ENCODE measurements at places on chromosomes 6 and 20.

DNA sequence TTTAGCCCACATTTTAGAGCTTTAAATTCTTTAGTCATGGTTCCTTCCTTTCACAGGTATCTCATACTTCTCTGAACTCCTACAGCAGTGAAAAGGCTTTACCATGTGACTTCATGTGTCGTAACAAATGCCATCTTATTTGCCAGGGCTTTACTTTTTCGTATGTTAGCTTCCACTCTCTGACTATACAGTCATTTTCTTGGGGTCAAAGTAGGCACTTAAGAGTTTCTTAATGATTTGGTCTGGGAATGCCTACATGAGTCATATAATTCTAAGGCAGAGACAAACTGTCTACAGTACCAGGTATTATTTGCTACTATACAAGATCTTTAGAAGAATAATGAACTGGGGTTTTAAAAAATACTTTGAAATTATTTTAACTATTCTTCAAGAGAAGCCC lies 15.0 kb downstream of the RAB23 start:
- no peak for DNase-seq

DNA sequence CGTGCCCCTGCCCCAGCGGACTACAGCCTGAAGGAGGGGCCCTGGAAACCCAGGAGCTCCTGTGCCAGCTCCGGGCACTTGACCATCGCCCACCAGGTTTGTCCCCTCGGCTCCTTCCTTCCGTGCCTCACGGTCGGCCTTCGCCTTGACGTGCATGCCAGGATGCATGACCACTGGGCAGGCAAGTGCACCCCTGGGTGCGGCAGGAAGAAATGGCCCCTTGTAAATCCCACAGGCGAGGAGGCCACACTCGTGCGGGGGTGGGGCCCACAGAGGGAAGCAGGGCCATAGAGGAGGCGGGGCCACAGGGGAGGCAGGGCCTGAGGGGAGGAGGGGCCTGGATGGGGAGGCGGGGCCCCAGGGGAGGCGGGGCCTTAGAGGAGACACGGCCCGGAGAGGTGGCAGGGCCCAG lies 81.7 kb downstream of the YTHDF1 start:
- DNase-seq, result no peak

- DNase-seq, result no peak
These were observed 82.5 kb upstream of the OGFRL1 start for GRCh38 chr6:71206089-71206488.

GRCh38 chr6:15090745-15091384 lies 155.0 kb upstream of the JARID2 start:
- DNase-seq, result no peak

DNA sequence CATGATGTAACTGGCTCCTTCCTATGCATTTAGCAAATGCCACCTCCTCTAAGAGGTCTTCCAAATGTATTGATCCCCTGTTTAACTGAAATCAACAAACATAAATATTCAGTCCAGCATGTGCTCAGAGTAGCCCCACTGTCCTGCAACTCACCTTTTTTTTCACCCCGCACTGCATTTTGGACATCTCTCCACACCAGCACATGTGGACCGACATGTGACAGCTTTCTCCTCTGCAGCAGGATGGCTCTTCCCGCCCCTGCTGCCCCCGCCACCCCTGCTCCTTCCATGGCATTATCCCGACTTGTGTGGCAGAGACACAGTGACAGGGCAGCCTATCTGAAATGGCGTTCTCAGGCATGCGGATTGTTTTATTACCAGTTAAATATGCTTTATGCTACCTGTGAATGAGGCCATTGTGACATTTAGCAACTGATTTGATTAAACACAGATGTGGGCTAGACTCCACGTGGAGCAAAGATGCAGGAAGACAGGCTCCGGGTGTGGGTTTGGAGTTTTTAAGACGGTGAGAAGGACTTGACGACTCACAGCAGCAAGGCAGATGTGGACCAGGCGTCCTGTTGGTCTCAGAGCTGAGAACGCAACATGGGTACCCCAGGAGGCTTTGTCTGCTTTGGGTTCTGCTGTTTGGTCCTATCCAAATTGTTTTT lies 161.2 kb downstream of the EYA2 start:
- DNase-seq, result no peak

- DNase-seq, result no peak
These were observed 139.7 kb upstream of the PTPRK start for GRCh38 chr6:128659878-128660622.
